Stimulated activated CD4-positive, alpha-beta T cell treated with anti-CD3 and anti-CD28 coated beads, Interleukin-1b, Interleukin-23, amount 100 ng/mL, for 4 hours (primary cell): ENCODE measurements at places on chromosomes 16 and 17.

DNA sequence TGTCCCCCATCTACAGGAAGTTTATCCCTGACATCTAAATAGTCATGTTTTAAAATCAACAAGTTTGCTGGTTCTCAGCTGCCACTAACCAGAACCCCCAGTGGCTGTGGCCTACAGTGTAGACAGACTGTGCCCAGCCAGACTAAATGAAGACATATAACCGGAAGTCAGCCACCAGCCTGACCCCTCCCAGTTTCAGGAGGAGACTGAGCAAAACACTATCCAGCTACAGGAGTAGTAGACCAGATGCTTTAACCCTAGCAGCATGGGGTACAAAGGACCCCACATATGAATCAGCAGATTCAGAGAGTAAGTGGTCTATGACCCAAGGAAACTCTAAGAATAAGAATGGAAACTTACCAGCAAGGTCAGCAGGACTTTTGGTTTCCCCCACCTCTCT lies 83.4 kb downstream of the HIC1 start:
- no peak for DNase-seq

DNA sequence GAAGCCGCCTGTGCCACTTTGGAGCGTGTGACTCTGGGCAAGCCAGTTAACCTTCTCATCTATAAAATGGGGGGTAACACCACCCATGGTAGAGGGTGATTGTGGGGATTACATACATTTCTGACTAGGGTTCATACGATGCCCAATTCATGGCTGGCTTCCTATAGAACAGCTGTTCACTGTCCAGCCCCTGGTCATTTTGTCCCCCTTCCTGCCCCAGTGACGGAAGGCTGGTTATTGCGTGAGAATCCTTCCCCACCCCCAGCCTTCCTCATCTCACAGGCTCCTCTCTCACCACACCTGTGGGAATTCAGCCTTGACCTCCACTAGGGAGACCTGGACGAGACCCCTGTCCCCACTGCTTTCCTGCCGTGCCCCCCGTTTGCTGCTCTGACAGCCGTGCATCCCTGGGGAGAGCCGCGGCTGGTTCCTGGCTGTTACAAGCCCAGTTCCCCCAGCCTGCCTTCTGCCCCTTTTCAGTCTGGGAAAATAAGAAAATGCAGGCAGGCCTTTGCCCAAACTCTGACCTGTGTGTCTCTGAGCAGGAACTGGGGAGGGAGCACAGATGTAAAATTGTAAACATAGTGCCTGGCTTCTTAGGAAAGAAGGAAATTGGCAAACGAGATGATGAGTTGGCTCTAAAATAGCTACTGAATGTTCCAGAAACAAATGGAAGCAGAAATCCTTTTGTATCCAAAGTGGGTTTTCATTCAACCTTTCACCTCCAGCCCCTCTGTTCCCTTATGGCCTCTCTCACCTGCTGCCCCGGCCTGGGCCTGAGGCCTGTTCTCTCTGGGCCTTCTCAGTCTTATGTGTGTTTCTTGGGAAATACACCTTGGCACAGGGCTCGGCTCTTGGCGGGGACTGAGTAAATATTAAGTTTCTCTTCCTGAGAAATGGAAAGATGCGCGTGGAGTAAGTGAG lies 67.3 kb downstream of the OR1D5 start:
- no peak for DNase-seq

DNA sequence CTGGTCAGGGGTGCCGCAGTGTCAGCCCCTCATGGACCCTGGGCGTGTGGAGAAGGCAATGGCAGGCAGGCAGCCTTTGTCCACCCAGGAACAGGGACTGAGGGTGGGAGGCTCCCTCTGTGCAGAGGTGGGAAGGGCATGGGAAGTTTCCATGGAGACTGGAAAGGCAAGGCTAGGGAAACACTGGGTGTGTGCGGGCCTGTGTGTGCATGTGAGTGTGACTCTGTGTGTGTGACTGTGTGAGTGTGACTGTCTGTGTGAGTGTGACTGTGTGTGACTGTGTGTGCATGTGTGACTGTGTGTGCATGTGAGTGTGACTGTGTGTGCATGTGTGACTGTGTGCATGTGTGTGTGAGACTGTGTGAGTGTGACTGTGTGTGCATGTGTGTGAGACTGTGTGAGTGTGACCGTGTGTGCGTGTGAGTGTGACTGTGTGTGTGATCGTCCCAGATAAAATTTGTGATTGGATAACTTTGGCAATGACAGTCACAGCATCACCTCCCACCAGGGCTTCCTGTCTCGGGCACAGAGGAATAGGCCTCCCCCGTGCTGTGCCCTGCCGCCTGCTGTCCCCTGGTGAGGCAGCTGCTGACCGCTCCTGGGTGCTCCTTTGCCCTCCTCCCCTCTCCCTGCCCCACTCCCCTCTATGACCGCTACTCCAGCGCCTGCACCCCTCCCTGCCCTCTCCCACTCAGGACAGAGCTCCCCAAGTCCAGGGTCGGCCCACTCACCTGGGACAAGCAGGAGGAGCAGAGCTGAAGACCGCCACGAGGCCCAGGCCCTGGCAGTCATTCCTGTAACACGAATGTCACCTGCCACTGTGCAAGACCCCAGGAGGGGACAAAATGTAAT lies 698 bp downstream of the CD300C start:
- no peak for DNase-seq

- DNase-seq: no peak
These were observed 30.6 kb downstream of the RNF43 start for GRCh38 chr17:58386708-58387107.

DNA sequence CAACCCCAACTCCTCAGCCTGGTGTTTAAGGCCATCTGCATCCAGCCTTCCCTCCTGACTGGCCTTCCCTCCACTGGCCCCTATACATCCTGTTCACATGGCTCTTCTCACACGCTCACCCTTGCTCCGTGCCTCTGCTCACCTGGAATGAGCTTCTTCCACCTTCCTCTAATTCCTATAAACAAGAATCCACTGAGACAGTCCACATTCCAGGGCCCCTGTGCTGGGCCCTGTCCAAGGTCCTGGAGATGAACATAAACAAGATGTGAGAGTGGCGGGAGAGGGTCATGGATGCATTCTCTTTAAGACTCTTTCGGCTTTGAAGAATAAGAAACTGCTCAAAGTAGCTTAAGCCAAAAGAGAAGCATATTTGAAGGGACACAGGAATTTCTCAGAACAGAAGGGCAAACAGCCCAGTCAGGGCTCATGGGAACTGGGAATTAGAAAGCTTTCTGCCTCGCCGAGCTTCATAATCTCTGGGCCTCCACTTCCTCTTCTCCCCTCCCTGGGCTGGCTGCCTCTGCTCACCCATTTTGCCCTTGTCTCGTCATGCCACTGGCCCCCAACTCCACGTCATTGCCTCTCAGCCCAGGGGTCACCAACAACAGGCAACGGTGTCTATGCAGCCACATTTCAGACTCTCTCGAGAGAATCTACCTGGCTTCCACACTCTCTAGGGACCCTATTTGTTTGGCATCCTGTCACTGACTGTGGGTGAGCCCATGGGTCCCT lies 13.5 kb downstream of the SPPL2C start:
- DNase-seq: no peak

- no peak for DNase-seq
These were observed 12.4 kb downstream of the PITPNM3 start for GRCh38 chr17:6544011-6544370.

DNA sequence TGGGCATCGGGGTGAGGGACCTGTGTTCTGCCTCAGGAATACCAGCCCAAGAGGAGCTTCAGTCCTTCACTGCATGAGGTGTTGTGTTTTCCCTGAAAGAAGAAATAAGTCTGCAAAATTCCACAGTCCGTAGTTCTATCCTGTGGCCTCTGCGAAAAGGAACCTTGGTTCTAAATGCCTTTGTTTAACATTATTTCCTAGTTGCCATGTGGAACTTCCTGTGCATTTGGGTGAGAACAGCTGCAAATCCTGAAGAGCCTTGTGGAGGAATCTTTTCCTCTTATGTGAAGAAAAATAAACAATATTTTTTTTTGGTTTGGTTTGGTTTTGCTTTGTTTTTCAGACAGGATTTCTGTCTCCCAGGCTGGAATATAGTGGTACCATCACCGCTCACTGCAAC lies 9.8 kb downstream of the PSKH1 start:
- DNase-seq: no peak
